ENCODE measurements at places on chromosomes 2 and 18.

GRCh38 chr2:212994976-212995375, 156.4 kb downstream of the IKZF2 start:
- DNase-seq, result no peak

GRCh38 chr2:19667085-19667484, 234.7 kb downstream of the TTC32 start:
- no peak for DNase-seq

DNA sequence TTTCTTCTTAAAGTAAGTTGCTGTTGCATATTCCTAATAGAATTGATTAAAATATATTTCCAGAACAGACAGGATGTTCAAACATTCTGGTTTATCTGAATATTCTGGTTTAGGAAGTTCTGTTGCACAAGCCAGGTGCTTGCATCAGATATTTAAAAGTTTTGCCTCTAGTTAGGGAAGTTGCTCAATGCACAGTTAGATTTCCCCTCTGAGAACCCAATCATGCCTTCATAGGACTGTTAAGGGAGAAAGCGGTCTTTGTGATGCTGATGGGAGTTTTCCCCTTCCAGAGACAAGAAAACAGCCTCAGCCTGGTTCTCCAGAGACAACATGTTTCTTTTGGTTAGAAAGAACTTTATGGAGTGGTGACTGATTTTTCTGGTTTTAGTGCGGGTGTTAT, 65.6 kb upstream of the REV1 start:
- DNase-seq, result no peak

DNA sequence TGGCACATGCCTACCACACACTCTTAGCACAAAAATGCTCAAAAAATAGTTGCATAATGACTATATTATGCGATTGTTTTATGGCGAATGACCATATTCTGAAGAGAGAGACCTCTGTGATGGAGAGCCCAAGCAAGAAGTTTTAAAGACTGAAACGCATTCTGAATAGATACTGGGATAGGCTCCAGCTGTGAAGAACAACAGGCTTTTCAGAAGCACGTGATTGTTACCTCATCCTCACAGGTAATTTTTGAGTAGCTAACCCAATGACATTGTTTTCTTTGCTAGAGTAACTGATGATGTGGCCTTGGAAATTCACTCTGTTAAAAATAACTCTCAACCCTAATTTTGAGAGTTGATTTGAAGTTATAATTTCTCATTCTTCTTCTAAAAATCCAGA, 2.0 kb upstream of the DDX18 start:
- no peak for DNase-seq

- DNase-seq, result no peak
These were observed 104.8 kb downstream of the MAP4K4 start for GRCh38 chr2:101802329-101802728.

- no peak for DNase-seq
These were observed 264.6 kb upstream of the TRIB2 start for GRCh38 chr2:12452185-12452584.

GRCh38 chr2:195863564-195863963, 205.1 kb downstream of the DNAH7 start:
- no peak for DNase-seq

GRCh38 chr2:88627856-88628570, 749 bp upstream of the EIF2AK3 start:
- DNase-seq, result peak; percentile 47

DNA sequence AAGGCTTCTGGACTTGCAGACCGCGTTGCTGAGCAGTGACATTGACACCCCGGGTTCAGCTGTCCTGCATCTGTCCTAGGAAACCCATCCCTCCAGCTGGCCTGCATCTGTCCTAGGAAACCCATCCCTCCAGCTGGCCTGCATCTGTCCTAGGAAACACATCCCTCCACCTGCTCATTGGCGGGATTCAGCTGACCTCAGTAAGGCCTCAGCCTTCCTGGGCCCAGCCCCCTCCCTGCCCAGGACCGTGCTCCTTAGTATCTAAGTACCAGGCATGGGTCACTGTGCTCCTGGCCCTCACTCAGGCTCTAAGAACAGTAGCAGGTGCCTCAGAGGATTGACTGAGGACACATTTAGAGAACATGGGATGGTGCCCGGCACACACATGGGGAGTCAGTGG, 1.2 kb downstream of the MLPH start:
- no peak for DNase-seq

- DNase-seq, result no peak
These were observed 239.9 kb downstream of the CYRIA start for GRCh38 chr2:16425462-16426336.

GRCh38 chr2:71452565-71452964, 796 bp upstream of the DYSF start:
- DNase-seq, result no peak

DNA sequence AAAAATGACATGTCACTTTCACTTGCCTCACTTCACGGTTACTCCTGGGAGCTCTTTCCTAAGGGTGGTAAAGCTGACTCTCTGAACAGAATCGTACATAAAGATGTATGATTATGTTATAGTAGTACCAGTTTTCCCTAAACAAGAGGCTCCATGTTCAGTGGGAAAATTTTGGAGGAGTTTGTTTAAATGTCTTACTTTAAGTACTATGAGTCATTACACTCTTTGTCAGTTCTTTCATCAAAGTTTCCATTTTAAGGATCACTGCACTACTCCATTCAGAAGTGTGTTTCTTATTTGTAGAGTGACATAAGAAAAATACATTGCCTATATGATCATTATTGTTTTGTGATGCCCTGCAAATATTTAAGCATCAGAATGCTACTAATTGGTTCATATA, 121.1 kb upstream of the FIGN start:
- no peak for DNase-seq

DNA sequence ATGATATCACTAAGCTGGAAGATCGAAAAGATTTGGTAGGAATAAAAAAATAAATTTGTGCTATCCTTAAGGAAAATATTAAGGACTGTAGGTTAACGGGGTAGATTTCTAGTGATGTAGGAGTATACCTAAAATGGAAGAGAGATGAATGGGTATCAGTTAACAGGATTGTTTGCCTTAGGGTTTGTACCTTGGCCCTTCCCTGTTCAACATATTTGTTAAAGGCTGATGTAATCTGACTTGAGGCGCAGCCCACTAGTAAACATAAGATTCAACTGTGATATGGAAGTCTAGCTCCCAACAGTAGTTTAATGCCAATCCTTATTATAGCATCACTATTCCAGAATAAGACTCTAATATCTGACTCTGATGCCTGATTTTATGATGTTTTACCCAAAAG, 685.2 kb downstream of the DCC start:
- no peak for DNase-seq

GRCh38 chr2:111944531-111945210, 46.3 kb downstream of the MERTK start:
- DNase-seq, result no peak

DNA sequence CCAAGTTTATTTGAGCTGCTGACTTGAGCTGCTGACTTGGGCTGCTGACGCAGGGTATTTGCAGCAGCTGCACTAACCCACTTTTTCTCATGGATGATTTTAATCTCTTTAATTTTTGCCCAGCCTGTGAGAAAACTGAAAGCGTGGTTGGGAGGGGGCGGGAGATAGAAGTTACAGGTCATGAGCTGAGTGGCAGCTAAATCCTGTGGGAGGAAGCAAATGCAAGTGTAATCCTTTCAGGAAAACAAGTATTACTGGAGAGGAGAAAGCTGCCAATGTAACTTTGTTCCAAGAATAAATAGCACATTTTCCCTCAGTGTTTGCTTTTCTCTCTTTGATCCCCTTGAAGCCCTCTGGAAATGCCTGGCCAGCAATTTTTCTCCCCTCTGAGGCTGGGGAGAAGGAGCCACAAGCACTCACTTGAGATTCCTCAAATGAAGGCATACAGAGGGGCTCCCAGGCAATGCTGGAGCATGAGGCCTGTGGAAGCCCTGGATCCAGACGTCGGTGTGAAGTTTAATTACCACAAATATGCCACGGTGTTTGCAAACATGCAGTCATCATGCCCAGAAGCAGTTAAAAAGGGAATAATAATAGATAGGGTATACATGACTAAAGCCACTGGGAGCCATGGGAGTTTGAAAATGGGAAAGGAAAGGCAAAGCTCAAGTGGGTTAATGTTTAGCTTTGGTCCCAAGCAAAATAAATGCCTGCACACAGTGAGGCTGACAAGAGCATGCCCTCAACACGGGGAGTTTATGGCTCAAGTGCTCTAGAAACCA, 10.4 kb upstream of the EVA1A start:
- DNase-seq, result no peak

GRCh38 chr2:172246649-172247048, 143.9 kb upstream of the DLX2 start:
- no peak for DNase-seq

DNA sequence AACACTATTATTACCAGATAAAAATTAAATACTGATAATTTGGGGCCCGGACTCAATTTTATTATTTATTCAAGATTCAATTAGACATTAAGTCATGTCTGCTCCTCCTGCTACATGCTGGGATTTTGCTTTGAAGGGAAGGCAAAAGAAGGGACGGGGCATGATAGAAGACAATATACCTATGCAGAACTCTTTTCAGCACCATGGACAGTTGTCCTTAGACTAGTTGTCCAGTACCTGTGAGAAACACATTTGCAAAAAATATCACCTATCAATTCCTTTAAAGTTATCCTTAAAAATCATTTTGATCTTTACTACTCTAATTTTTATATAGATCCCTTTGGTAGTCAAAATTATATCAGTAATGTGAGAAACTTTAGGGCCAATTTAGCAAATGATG, 100.2 kb upstream of the SULT1C3 start:
- no peak for DNase-seq

- DNase-seq, result no peak
These were observed 62.5 kb downstream of the C1D start for GRCh38 chr2:68000170-68000825.

DNA sequence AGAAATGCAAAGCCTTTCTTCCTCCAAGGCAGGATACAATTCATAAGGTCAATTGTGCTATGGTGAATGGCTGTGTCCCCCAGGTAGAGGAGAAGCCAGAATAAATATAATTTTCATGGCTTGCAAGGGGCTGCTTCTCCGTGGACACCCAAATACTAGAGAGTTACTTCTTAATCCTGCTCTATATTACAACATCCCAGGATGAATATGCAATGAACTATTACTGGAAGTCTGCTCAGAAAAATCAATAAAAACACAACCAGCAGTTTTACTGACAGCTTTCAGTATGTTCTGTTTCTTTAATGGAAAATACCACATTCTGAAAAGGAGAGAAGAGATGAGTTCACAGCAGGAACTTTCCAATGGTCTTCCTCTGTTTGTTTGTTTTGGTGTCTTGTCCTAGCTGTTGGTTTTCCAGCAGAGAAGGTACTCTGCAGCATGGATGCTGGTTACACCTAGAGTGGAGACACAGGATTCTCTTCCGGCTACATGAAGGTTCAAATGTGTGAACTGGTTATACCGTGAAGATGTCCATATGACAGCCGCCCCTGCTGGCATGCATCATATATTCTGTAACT, 213.0 kb downstream of the PID1 start:
- DNase-seq, result no peak

DNA sequence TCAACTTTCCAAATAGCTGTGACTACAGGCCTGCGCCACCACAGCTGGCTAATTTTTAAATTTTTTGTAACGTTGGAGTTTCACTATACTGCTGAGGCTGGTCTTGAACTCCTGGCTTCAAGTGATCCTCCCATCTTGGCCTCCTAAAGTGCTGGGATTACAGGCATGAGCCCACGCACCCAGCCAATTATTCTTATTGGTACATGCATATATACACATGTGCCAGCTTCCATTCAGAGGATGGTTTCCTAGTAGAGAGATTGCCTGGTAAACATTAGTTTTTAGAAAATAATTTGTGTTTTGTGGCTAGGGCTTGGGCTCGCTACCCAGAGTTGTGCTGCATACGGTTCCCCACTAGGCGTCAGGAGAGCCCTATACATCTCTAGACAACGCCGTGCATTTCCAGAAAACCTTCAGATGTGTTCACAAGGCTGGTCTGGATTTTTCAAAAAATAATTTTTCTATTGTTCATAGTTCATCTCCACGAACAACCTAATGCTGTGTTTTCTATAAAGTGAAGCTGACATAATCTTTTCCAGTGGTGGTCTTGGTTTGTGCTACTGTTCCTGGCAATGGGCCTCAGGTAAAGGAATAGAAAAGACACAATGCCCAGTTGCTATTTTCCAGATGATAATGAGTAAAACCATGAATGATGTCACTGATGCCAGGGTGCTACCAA, 14.6 kb upstream of the AFG3L2 start:
- DNase-seq, result peak; percentile 14

DNA sequence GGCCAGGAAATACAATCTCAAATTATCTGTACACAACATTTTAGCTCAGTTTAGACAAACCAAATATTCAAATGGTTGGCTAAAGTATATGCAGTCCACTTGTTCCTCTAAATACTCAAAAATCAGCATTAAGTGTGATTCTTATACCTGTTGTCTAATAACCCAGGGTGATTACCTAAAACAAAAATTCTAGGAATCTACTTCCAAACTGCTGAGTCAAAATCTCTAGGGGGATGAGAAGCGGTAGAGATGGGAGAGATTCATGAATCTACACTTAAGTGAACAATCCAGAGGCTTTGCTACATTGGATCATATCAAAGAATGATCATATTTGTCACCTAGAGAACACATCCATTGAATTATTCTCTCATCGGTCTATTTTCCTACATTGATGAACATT, 420.9 kb upstream of the PKDCC start:
- no peak for DNase-seq

DNA sequence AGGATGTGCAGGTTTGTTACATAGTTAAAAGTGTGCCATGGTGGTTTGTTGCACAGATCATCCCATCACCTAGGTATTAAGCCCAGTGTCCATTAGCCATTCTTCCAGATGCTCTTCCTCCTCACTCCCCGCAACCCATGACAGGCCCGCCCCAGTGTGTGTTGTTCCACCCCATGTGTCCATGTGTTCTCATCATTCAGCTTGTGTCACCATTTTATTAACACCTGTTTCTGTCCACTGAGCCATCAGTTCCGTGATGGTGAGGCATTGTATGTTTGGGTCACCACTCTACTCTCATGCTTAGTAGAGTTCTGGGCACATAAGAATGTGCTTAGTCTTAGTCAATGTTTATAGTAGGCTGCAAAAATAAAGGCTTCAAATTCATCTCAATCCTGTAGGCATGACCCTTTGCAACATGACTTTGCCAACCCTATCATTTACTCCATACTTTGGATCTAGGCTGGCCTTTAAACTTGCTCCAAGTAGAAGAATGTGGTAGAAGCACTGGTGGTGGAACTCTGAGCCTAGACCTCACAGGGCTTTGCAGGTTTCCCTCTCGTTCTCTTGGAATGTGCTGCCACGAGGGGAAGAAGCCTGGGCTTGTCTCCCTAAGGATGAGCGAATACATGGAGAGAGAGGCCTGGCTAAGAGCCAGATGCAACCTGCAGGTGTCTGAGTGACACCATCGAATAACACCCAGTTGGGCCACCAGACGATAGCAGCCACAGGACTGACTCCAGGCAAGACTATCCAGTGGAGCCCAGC, 161.5 kb downstream of the NAPG start:
- DNase-seq, result no peak

- no peak for DNase-seq
These were observed 73.6 kb downstream of the MAIP1 start for GRCh38 chr2:200028998-200029397.

- DNase-seq, result no peak
These were observed 122.7 kb downstream of the VWC2L start for GRCh38 chr2:214533541-214533940.

- DNase-seq, result no peak
These were observed 78.2 kb upstream of the GALNT3 start for GRCh38 chr2:165872101-165872791.

- DNase-seq, result no peak
These were observed 217.2 kb upstream of the OSR1 start for GRCh38 chr2:19575641-19576040.

Data from activated T-helper 1 cell treated with Interleukin-2 at 50 U/mL for 16 hours (primary cell).